ENCODE measurements at places on chromosomes 7 and 10.
A peak's percentile ranks its signal among the peaks of the same experiment; 100 is the strongest.

DNA sequence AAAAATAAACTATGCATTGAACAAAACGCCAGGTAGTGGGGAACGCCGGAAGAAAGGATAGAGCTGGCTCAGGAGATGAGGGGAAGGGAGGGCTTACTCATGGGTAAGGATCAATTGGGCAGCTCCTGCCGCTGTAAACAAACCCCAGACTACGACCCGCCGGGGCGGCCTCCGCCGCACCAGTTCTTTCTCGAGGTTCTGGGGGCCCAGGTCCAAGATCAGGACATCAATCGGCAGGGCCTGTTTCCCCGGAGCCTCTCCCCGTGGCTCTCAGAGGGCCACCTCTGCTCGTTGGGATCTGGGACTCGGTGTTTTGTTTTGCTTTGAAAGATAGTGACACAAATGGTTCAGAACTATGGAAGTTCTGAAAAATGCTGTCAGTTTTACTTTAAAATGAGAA, 140.4 kb downstream of the ELFN1 start:
- DNase-seq, result no peak

DNA sequence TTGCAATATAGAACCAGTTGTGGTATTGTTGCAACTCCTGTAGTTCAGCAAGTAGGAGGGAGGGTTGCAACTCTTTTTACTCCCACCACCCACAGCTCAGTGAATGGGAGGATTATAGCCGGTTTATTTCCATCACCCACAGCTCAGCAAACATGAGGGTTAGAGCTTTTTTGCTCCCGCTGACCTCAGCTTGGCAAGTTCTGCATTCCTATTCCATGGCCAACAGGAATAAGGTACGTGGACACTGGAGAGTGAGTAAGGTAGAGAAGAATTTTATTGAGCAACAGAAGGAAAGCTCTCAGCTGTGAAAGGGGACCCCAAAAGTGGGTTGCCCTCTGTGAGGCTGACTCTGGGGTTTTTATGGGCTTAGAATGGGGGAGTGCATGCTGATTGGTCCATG, 167.1 kb upstream of the SMIM30 start:
- no peak for DNase-seq

DNA sequence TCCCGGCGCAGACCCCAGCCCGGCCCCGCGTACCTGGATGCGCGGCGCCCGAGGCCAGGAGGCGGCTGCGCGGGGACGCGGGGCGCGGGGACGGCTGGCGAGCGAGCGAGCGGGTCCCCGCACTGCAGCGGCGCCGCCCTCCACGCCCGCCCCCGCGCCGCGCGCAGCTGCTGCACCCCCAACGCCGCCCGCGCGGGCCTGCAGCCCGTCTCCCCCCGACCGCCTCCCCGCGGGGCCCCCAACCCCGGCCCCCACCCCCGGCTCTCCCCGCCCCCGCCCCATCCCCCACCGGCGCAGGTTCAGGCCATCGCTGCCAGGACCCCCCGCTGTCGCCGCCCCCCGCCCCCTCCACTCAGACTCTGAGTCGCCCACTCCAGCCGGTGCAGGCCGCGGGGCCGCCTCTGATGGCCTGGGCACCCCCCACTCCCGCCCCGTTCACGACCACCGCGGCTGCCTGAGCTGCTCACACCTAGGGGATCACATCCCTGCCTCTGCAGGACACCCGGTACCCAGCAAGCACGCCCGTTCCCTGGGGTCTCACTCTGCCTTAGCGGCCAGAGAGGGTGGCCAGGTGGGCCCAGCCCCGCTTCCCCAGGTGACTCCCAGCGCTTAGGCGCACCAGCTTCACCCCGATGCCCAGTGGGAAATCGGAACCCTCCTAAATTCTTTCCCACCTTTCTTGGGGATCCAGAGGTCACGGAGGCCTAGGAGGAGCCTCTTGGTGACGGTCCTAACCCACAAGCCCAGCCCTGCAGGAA, 13.9 kb upstream of the DNAAF5 start:
- DNase-seq, result no peak

DNA sequence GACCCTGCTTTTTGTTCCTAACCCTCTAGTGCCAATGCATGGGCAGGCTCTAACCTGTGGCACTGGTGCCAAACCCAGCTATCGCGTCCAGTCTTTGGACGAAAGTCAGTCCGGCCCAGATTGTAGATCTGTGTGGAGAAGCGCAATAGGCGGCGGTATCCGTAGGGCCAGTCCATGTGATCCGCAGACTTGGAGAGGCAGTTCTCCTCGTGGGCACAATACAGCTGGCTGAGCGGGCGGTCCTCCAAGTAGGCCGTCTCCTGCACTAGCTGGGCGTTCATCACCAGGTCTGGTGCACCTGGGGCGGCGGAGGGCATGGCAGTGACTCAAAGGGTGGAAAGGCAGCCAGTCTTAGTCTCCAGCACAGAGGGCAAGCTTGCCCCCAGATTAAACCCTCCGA, 14.5 kb downstream of the LOXL4 start:
- DNase-seq, result no peak

DNA sequence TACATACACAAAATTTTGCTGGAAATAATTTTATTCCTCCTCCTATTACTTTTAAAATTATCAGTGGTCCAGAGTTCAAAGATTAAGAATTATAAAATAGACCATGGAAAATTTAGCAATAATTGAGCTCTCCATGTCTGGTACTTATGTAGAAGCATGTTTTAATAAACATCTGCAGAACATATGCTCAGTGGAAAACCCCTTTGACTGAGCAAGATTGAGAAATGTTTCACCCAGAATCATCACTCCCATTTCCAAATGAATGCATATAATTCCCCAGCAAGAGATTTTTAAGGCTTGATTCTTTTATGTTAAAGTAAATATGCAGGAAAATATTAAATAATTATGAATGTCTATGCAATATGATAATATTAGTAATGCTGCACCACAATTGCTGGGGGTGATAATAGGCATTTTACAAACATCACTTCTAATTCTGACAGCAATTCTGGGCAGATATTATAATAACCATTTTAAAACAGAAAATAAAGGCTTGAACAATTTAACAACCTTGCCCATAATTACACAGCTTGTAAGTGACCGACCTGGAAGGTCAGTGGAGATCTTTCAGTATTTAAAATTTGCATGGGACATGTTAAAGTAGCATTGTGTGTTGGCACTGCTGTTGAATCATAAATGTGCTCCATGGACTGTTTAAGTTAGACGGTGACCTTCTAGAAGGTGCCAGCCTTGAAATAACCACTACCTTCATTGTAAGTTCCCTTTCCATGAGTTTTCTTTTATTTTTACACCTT, 45.6 kb upstream of the TES start:
- peak; percentile 44 for DNase-seq

DNA sequence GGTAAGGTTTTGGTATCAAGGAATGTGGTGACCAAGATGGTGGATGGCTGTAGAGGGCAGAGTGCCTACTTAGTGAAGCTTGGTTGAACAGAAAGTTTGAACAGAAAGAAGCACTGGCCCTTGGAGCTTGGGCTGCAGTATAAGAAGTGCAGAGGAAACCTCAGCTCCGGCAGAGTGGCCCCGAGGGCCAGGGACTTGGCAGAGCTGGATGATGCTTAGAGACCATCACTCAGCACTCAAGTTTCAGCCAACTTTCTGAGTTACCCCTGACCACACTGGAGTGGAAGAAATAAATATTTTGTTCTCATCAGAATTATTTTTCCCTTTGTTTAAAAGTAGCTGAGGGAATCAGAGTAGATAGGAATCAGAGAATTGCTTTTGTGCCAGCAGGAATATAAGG, 336.7 kb downstream of the C7orf25 start:
- no peak for DNase-seq

DNA sequence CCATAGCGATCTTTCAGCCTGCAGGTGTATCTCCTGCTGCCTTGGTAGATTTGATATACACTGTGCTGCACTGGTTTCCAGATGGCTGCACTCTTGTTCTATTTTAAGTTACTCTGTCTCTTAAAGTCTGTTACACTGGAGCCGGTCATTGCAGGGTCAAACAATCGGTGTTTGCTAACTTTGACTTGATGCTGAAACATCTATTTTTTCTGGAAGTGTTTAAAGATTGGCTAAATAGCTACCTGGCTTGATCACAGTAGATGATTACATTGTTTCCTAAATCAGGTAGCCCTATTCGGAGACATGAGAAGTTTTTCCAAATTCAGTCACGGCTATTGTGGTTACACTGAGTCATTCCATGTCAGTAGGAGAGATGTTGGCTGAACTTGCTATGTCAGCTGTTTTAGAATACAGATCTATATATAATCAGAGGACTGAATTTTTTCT, 574.8 kb downstream of the ETV1 start:
- DNase-seq, result no peak

DNA sequence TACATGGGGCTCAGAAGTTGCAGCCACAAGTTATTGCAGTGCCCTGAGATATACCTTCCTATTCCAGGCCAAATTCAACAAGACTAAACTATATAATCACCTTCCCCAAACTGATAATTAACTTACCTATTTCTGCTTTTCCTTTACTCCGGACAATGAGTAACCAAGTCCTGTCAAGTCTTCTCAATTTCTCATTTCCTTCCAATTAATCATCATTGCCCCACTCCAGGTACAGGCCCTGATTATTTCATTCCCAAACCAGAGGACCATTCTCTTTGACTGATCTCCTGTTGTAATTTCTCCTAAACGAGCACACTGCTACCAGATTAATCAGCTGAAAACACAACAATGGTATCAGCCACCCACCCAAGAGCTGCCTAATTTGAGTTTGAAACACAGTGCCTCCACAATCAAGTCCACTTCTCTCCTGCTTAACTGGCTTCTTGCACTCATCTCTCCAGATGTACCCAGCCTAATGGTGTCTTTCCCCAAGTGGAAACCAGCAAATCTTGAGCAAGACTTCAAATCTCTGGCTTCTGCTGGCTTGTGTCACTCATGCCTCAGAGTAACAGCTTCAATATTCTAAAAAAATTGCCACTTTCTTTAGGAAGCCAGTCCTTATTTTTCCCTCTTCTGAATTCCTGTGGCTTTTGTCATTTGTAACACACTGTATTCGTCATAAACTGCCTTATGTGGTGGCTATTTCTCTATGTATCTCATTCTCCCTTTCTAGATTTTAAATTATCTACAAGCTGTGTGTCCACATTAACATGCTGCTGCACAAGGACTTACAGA, 89.1 kb downstream of the CDK6 start:
- DNase-seq, result no peak

DNA sequence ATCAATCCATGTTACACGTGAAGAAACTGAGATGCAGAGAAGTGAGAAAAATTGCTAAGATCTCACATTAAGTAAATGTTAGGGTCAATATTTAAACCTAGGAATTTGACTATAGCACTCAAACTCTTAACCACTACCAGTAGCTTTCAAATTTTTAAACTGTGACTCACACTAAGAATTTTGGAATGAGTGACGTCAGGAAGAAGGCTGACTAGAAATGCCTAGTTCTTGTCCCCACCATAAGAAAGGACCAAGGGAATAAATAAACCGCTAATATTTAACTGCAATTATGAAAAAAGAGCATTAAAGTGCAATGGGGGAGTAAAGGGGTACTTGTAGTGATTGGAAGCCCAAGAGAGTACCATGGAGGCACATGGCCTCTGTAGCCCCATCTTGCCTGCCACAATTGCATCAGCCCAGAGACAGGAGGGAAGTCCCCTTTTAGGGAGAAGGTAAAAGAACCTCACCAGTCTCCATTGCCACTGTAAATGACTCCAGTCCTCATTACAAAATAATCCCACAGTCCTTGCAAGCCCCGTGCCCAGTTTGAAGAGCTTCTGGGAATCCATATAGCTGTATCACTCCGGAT, 3.5 kb upstream of the AKR1B1 start:
- DNase-seq, result peak; percentile 65

GRCh38 chr10:34403512-34403911, 411.6 kb downstream of the PARD3 start:
- DNase-seq, result peak; percentile 22

GRCh38 chr7:17466216-17466615, 167.8 kb downstream of the AHR start:
- DNase-seq, result no peak

GRCh38 chr10:21212348-21212747, 313.1 kb downstream of the SKIDA1 start:
- no peak for DNase-seq

DNA sequence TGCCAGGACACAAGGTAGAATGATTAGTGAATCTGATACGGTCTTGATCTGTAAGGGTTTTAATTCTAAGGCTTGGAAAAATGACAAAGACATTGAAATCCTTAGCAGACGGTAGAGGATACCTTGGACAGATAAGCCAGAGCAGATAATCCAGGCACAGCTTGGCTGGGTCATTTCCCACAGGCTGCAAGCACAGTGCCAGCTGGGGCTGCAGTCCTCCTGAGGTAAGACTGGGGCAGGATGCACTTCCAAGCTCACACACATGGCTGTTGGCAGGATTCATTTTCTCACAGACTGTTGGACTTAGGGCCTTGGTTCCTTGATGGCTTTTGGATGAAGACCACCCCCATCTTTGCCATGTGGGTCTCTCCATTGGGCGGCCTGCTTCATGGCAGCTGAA, 63.2 kb upstream of the BMPER start:
- DNase-seq, result no peak

DNA sequence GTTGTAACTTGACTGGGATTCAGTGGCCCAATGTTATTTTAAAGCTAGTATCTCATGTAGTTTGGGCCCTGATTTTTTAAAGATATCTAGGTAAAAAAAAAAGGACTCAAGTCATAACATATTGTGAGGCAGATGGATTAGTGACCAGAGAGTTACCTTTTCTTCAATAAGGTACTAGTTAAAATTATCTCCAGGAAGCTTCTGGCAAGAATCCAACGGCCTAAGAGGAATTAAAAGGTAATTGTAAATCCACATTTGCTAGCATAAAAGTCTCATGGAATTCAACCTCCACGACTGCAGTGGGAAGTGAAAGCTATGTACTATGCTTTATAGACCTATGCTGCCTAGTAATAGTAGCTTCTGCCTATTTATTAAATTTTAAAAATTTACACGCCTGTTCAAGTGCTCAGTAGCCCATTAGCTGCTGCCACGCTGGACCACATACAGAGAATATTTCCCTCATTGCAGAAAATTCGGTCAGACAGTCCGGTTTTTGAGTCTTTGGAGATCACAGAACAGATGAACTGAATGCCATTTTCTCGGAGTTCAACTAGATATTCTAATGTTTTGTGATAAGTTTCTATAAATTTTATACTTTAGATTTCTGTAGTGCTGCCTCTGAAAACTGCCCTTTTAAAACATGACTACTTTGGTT, 118.4 kb downstream of the NSUN6 start:
- no peak for DNase-seq

GRCh38 chr7:157056246-157056645, 45.8 kb upstream of the MNX1 start:
- no peak for DNase-seq

Data from HFF-Myc (cell line).